ENCODE measurements at places on chromosomes 4 and X.

- DNase-seq: no peak
Measured at GRCh38 chrX:31909850-31910572, 838.2 kb upstream of the FTHL17 start.

- no peak for DNase-seq
Measured at GRCh38 chrX:135015523-135016245, 6.7 kb downstream of the RTL8B start.

DNA sequence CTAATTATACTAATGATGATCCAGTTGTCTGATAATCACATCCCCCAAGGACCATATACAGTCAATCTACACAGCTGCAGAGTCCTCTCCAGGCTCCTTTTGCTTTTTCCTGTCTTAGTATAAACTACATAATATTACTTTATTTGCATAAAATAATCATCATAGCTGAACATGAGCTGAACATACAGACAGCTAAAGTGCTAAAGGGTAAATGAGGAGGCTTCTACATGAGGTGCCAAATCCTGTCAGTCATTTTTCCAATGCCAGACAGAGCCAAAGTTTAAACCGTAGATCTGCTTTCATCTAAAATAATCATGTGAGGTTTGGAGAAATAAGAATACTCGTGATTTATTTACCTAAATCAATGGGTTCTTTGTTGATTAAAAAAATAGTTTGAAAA, 1530.1 kb upstream of the PABPC4L start:
- no peak for DNase-seq

DNA sequence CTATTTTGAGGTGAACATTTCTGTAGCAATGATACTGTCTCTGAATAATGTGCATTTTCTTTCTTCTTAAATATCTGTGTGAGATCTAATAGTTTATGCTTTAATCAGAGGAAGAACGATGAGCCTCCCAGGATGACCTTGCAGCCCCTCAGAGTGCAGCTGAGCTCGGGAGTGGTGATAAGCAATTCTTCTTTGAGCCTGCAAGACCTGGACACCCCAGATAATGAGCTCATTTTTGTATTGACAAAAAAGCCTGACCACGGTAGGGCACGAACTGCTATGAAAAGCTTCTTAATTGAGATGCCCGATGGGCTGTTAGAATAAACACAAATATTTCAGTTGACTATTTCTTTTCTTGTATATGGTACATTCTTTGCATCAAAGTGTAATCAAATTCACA, 105.0 kb upstream of the ANXA3 start:
- no peak for DNase-seq

DNA sequence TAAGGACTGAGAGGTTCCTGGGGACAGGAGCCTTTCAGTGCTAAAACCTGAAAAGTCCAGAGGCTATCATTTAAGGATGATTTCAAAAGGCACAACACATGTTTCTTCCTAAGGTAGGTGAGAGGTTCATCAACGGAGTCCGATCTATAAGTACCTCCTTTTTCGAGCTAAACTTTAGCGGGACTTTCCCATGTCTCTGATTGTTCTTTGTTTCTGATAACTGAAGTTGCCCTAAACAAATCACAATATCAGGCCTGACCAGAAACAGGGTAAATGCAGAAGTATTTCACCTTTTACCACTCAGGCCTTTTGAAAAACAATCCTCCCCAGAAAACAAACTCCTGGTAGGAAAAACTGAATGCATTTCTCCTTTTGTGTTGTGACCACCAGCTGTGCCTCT, 17.6 kb downstream of the PIR start:
- DNase-seq: no peak

- no peak for DNase-seq
Measured at GRCh38 chr4:90403781-90404180, 276.6 kb downstream of the CCSER1 start.

DNA sequence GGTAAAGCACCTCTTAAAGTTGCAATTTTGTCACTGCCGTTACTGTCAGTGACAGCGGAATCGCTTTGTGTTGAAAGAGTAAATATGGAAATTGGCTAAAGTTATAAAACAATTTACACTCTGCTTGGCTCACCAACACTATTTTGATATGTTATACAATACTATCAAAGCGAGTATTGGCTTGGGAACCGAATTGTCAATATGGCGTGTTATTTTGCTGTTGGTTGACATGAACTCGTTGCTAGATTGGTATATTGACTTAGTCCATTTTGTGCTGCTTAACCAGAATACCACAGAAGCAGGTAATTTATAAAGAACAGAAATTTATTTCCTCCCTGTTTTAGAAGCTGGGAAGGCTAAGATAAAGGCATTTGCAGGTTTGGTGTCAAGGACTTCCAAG, 58.6 kb downstream of the DCK start:
- no peak for DNase-seq

DNA sequence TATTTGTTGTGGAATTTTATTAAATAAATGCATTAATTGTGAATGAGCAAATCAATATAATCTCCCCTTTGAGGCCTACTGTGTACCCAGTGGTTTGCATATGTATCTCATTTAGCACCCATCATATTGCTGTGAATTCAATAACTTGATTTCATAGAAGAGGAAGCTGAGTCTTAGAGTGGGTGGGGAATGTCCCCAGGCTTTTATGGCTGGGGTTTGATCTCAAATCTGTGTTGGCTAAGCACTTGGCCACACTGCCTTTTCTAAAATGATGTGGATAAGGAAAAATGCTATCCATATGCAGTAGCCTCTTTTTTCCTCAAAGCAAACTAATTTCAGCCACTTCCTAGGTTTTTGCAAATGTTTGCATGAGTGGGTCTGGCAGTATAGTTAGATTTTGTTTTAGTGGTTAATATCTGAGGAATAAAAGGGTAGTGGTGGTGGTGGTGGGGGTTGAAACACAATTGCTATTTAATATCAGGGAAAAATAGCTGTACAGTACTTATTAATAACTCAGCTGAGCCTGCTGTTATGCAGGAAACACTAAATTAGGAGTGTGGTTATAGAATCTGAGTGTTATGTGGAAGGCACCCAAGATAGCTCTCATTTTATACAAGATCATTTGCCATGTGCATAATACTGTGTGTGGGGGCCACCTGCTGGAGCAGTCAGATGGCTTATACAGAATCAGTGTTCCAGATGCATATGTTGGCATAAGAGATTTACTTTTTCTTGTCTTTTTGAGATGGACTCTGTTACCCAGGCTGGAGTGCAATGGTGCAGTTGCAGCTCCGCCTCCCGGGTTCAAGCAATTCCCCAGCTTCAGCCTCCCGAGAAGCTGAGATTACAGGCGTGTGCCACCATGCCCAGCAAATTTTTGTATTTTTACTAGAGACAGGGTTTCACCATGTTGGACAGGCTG, 108.0 kb downstream of the TMEM131L start:
- DNase-seq: no peak

Data from nephron progenitor cell (in vitro differentiated cells).